ENCODE measurements at places on chromosomes 1 and 21.

DNA sequence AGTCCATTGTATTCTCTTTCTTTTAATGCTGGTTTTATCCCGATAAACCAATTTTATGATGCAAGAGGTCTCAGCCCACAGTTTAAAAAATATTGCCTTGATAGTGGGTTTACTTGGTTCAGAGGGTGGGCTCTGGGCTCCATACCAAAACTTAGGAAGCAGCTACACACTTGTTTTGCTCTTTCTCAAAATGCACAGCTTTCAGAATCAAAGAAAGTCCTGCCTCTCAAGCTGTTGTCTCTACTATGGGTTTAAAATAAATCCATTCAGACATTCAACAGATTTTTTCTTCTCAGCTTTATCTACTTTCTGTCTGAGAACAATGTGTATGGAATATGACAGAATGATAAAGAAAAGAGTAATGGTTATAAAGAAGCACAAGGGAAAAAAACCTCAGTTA lies 14.8 kb upstream of the HHAT start:
- no peak for DNase-seq

GRCh38 chr1:109817881-109818270 lies 54.2 kb upstream of the EPS8L3 start:
- DNase-seq = no peak

DNA sequence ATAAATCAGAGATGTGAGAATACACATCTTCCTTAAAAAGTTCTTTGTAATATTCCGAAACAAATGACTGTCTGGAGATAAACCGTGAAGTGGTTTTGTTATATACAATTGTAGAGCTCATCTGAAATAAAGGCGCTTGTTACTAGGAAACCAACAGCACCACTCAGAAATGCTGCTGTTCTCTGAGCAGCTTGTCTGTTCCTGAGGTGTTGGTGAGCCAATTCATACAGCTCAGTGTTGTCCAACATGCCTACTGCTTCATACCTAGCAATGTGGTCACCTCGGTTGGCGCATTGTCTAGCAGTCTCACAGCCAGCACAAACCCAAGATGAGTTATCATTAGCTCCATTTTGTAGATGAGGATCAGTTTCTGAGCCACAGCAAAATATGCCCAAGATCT lies 44.4 kb downstream of the GFI1 start:
- DNase-seq = no peak

DNA sequence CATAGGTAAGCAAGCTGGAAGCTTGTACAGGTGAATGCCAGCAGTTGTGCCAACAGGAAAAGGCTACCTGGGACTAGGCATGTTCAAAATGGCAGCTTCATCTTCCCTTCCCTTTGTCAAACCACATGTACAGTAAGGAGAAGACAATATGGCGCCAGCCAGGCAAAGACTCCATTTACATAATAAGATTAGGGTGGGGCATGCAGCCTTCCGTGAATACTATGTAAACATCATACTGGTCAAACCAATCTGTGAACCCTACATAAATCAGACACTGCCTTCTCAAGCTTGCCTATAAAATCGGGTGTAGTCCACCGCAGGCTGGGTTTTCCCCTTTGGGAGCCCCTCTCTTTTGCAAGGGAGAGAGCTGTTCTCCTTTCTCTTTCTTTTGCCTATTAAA lies 24.6 kb downstream of the ATF3 start:
- DNase-seq = no peak

DNA sequence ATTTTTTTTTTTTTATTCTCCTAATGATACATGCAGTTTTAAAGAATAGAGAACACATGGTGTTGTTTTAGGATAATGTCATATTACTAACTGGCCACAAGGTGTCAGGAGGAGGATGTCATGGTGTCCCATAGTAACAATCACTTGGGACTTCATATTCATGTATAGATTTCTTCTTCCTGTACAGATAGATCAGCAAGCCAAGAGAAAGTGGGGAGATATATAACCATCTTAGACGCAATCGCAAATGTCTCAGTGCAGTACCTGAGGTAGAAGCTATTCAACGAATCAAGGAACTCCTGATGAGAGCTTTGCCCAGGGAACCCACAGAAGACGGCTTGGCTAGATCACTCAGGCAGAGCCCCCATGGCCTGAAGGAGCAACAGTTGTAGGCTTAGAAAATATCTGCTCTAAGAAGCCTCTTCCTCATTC lies 12.3 kb downstream of the OR2T11 start:
- DNase-seq = peak; percentile 57

GRCh38 chr1:1779691-1780597 lies 1.7 kb upstream of the NADK start:
- DNase-seq = peak; percentile 32

DNA sequence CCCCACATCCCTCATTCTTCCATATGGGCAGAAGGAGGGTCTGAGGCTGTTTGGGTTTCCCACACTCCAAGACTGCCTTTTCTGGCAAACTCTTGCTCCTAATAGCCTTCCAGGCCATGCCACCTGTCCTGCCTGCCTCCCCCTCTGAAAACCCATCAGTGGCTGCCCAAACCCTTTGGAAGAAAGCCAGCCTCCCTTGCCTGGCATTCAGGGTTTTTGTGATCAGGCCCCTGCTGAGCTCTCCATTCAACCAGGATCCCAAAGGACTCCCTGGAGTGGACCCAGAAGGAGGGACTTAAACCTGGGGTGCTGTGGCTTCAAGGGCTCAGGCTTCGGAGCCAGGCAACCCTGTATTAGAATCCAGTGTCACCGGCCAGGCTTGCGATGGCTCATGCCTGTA lies 4.2 kb upstream of the GUCA2A start:
- peak; percentile 46 for DNase-seq

DNA sequence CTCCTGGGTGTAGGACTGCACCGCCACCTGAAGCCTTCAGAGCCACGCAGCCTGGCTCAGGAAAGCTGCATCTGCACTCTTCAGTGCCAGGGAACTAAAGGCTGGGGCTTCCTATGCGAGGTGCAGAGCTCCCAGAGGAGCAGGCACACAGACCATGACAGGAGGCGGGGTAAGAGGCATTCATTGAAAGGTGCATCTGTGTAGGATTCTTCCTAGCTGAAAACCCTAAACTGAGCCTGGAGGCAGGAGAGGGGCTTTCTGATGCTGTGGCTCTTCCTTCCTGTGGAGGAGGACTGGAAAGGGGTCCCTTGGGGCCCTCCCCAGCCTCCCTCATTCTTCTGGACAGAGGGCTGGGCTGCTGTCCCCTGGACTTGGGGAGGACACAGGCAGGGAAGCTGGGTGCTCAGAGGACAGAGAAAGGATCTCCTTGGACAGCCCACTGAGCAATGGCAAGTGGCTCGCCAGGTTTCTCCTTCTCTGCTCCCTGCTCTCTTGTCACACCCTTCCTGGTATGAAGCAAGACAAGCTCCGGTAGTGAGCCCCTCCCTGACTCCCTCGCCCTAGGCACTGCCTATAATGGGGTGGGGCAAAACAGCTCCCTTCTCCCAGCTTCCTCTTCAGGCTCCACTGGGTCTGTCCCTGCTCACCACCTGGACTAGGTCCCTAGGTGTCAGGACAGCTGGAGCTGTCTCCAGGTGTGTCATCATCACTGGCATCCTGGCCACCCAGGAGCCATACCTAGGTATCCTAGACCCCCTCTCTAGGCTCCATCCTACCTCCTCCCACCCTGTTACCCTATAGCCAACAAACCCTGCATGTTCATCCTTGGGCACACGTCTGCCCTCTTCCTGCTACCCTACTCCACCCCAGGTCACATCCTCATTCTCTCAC lies 20.0 kb downstream of the S100A6 start:
- DNase-seq = no peak

DNA sequence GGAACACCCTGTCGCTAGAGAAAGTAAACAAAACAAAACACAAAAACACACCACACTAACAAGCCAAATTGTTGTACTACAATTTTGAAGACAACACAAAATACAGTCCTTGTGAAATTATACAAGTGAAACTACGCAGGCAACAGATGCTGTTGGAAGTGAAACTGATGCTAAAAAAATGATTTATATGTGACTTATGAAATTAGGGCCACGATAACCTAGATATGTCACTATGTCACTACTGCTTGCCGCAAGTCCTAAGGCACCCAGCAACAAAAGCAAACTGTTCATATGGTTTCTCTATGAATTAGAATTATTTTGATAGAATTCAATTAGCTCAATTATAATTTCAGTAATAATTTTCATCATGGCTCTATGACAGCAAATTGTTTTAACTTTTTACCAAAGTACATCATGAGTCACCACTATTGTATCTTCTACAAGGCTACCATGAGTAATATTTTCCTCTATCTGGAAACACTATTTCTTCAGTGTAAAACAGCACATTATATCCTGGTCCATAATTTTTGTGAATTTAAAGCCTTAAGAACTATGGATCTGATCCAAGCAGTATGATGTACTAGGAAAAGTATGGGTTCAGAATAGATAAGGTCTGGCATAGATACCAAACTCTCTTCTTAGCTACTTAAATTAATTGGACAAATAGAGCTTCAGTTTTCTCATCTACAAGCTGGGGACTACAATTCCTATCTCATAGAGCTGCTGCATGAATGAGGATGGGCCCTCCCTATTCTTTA lies 216.3 kb downstream of the COL11A1 start:
- no peak for DNase-seq

DNA sequence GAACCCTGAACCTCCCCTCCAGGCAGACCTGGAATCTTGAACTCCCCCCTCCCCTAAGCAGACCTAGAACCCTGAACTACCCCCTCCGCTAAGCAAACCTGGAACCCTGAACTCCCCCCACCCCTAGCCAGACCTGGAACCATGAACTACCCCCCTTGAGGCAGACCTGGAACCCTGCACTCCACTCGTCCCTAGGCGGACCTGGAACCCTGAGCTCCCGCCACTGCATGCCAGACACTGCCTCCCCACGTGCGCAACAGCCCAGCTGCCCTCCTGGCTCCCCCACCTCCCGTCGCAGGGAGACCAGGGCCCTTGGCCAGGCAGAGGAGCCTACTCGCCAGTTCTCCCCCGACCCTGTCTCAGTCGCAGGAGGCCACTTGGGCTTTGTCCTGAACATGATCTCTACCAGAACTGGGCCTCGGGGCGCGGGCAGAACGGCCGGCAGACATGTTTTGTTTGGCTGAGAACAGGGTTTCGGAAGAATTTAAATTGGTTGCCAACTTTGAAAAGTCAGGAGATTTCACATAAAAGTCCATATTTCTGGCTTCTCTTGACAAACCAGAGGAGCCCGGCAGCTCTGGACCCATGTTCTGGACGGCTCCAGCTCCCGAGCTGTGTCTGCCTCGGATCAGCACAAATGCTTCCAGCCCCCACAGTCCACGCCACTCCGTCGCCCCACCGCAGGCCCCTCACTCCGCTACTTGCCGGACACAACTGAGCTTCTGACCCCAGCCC lies 9.2 kb upstream of the PLEKHG5 start:
- peak; percentile 27 for DNase-seq

DNA sequence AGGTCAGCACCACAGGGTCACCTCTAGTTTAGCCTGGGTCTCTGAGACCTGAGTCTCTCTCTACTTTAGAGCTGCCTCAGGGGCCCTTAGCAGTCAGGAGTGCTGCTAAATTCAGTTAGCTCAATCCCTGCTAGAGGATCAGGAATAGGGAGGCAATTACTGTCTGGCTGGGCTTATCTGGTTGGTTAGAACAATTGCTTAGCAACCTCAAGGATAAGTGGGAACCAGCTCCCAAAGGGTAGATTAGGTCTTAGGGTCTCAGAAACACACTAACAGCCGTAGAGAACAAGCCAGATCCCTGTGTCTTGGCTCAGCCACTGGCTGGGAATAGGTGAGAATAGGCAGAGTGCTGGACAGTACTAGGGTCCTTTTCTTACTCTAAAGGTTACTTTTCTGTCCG lies 7.7 kb downstream of the PM20D1 start:
- DNase-seq = no peak
